ENCODE measurements at places on chromosomes 12 and 14.

DNA sequence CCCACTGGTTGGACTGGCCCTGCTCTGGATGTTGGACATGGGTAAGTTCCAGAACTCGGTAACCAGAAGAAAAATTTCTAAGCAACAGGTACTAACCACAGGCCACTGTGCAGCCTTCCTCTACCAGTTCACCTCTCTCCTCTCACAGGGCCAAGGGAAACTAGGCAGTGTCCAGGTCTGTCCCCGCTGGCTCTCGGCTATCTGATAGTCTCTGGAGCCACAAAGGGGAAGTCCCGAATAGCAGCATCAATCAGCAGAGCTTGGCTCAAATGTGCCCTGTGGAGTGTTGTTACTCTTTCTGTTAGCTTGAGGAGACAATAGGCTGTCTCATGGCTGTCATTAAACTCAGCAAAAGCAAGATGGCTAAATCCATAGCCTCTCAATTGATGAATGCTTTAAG is 73.2 kb downstream of the TSPAN11 start:
- no peak for DNase-seq

GRCh38 chr12:31778687-31779086 is 49.9 kb upstream of the AMN1 start:
- DNase-seq: no peak

GRCh38 chr14:67265131-67265530 is 23.9 kb downstream of the PALS1 start:
- no peak for DNase-seq

DNA sequence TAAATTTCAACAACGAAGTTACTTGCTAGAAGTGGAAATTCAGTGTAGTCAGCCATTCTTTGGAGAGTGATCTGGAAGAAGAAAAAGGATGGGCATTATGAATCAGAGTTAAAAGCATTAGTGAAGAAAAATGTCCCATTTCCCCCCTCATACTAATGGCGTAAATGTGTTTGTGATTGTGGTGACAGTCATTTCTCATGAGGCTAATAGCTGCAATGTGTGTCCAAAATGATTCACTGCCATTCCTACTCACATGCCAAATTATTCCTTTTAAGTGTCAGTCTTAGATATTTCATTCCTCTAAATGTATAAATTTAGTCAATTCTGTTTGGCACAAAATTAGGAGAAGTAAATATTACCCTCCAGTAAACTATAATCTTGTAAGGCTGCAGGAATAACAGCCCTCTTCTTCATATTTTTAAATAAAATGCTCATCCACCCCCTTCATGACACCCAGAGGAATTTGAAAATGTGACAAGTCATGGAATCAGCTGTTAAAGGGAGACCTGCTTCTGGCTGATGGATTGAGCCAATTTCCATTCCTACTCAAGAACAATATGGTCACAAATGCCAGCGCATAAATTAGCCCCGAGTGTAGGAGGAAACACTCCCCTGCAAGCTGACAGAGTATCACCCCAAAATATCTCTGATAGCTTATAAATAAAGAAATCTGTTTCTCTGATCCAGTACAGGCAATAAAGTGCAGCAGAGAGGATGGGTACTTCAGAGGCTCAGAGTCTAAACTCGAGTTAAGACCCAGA is 912.3 kb upstream of the SEL1L start:
- no peak for DNase-seq

DNA sequence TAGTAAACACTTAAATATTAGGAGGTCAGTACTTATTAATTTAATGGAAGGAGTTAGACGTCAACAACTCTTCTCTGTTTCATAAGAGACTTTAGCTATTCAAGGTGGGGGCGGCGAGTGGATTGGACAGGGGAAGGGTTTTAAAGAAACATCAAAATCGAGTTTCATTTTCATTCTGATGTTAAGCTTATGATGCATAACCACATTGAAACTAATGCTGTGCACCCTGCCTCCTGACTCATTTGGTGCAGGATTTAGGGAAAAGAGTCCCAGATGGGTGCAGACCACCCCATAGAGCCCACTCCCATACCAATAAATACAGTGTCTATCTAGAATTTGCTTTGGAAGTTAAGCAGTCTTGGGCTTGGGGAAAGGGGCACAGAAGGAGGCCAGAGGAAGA is 7.4 kb downstream of the ZBTB39 start:
- no peak for DNase-seq

- DNase-seq: no peak
These were observed 70.0 kb downstream of the FLRT2 start for GRCh38 chr14:85599939-85600338.

GRCh38 chr14:36069535-36069900 is 107.0 kb downstream of the PTCSC3 start:
- DNase-seq: no peak

- no peak for DNase-seq
These were observed 11.9 kb downstream of the VRTN start for GRCh38 chr14:74360163-74360562.

GRCh38 chr14:99075771-99076375 is 196.1 kb downstream of the BCL11B start:
- no peak for DNase-seq

- no peak for DNase-seq
These were observed 67.7 kb downstream of the BCL2L14 start for GRCh38 chr12:12138203-12139154.

GRCh38 chr12:58310368-58310767 is 369.0 kb downstream of the ATP23 start:
- DNase-seq: no peak

DNA sequence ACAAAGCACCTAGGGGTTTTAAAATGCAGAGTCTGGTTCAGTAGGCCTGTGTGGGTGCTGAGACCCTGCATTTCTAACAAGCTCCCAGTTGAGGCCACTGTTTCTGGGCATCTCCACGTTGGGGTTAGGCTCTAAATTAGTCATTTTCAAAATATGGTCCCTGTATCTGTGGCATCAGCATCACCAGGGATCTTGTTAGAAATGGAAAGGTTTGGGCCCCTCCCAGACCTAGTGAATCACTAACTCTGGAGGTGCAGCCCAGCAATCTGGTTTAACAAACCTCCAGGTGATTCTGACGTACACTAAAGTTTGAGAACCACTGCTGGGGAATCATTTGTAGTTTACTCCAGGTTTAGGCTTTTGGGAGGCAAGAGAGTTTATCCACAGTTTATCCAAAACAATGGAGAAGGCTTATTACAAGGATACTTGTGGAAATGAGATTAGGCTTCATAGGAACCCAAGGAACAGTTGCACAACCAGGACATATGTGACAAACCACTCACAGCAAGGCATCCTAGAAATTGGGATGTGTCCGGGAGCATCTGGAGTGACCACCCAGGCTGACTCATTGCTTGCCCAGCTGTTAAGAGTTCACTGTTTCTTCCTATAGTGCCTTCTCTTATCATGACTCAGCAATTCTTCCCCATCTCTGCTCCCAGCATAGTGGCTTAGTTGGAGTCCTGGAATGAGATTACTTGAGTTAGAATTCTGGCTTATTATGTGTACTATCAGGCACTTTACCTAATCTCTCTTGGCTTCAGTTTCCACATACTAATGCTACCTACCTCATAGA is 71.6 kb upstream of the STXBP6 start:
- no peak for DNase-seq

GRCh38 chr14:103128631-103129300 is 5.5 kb downstream of the TNFAIP2 start:
- no peak for DNase-seq

DNA sequence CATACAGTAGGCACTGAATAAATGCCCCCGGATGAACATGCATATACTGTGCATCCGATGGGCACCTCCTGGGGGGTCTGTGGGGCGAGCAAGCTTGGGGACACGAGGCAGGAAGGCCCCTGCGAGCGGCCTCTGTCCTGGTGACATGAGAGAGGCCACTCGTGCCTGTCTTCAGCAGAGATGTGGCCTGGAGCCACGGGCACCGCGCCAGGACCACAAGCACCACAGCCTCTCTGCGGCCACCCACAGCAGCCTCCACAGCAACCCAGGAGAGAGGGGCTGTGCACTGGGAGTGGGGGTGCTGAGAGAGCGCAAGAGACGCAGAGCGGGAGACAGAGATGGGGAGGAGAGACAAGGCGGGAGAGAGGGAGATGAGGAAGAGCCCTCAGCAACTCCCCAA is 118.5 kb downstream of the RFLNA start:
- DNase-seq: no peak

- no peak for DNase-seq
These were observed 429.9 kb downstream of the DAD1 start for GRCh38 chr14:22159099-22159498.

- no peak for DNase-seq
These were observed 23.5 kb downstream of the ATP5MC2 start for GRCh38 chr12:53652366-53652765.

- no peak for DNase-seq
These were observed 518 bp upstream of the OSBPL8 start for GRCh38 chr12:76560086-76560491.

DNA sequence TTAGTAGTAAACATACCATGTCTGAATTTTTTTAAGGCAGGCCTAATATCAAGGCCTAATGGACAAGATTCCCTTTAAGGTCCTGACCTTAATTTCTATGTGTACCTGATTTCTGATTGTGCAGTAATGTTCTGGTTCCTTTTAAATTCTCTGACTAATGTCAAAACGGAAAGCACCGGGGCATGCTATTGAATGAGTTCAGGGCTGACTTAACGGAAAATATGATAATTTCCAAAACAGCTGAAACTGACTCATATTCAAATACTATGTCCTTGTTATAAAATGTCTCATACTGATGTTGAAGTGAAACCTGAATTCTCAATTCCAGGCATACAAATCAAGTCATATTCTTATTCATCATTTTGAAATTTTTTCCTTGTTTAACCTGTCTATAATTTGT is 6.7 kb downstream of the TAS2R43 start:
- DNase-seq: no peak

GRCh38 chr14:75647640-75648039 is 13.0 kb downstream of the ERG28 start:
- no peak for DNase-seq

GRCh38 chr14:34851395-34851794 is 23.8 kb downstream of the BAZ1A start:
- DNase-seq: no peak

GRCh38 chr14:28831126-28831525 is 64.5 kb downstream of the FOXG1 start:
- DNase-seq: no peak

DNA sequence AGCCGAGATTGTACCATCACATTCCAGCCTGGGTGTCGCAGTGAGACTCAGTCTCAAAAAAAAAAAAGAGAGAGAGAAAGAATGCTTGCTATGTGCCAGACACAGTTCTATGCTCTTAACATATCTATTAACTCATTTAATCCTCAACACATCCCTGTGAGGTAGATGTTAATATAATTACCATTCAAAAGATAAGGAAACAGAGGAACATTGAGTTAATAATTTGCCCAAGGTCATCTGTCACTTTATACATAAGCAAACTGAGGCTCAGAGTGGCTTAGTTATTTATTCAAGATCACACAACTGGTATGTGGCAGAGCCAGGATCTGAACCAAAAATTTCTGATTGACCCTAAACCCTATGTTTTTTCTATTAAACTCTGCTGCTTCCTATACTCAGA is 116.1 kb upstream of the BCAT1 start:
- DNase-seq: no peak

- DNase-seq: no peak
These were observed 118.1 kb upstream of the SLC38A2 start for GRCh38 chr12:46490635-46491034.

DNA sequence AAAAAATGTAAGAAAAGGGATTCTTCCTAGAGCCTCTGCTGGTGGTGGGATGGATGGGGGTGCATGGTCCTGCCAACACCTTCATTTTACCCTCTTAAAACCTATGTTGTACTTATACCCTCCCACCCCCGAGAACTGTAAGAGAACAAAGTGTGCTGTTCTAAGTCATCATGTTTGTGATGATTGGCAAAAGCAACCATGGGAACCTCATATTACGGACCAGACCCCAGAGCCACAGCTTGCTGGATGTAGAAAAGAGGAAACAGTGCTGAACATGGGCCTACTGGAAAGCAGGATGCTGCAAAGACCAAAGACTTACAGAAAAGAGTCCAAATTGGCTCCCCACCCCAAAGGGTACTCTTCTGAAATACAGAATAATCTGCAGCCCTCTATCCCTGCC is 311.2 kb downstream of the DUSP6 start:
- no peak for DNase-seq

- no peak for DNase-seq
These were observed 28.4 kb upstream of the NEDD1 start for GRCh38 chr12:96878704-96879103.

DNA sequence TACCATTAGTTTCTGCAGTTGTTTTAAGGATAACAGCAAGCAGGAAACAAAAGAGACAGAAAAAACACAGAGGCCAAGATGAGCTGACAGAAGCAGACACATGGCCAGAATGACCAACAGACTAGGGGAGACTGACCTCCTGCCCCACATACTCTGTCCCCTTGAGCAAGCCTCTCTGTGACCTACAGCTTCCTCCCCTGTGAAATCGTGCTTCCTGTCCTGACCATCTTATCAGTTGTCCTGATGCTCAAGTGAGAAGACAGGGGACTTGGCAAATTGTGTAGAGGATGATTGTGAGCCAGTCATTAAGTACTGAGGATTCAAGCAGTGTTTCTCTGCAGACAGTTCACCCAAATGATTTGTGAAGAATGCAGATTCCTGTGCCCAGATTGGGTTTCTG is 229.0 kb downstream of the SLC41A2 start:
- DNase-seq: no peak

- no peak for DNase-seq
These were observed 2.9 kb downstream of the CCNK start for GRCh38 chr14:99484106-99484505.

DNA sequence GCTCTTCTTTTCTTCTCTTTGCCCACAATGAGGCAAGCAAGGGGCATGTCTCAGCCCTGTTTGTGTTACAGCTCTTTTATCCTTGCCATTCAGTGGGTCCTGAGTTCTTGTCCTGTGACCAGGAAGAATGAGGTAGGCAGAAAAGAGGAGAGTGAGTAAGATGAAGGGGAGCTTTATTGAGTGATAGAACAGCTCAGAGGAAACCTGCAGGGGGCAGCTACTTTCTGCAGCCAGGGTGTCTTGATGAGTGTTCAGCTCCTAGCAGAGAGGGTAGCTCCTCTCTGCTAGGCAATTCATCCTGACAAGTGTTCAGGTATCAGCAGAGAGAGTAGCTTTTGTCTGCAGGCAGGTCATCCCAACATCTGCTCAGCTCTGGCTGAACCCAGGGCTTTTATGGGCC is 41.0 kb downstream of the HSD17B6 start:
- no peak for DNase-seq

GRCh38 chr12:52606581-52607218 is 5.4 kb upstream of the KRT72 start:
- DNase-seq: no peak

GRCh38 chr14:65333943-65334687 is 78.4 kb upstream of the FUT8 start:
- no peak for DNase-seq

GRCh38 chr14:61563162-61563511 is 132.2 kb upstream of the HIF1A start:
- DNase-seq: peak; percentile 5

Data from natural killer cell treated with Interleukin-12 subunit alpha and Interleukin-12 subunit beta and Interleukin-15 and Interleukin-18, amount 100 ng/mL, for 72 hours (primary cell).